NCI-H146 (cell line): ENCODE measurements at places on chromosomes 5 and 9.

DNA sequence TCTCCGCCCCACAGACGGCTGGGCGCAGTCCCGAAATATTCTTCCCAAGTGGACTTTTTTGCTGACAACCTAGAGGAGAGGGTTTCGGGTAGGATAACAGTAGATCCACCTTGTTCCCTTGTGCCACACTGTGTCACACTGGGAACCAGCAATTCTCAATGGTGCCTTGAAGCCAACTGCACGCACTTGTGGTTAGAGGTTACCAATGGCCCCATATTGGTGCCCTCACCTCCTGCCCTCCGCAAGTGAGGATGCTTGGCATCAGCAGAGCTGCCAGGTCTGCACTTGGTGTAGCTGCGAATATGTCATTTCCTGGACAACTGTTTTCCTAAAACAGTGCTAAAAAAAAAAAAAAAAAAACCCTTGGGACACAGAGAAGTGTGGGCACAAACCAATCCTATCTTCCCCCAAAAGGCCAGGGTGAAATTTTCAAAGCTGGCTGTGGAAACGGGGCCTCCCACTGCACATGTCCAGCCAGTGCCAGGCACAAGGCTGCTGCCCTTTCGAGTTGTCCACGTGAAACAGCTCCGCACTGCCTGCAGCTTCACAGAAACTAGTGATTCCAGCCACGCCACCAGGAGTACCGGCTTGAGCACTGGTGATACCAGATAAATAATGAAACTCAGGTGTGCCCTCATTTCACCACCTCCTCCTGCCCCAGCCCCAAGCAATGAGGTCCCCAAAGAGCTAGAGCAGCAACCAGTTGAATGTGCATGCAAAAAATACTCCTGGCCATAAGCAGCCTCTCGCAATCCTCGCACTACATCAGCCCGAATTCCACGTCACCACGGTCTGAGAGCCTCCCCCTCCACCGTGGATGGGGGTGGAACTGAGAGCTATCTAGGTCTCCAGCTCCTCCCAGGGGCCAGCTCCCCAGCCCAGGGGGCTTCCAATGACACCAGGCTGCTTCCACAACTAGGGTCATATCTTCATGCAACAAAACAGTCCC is 51.2 kb downstream of the USP20 start:
- DNase-seq: no peak

DNA sequence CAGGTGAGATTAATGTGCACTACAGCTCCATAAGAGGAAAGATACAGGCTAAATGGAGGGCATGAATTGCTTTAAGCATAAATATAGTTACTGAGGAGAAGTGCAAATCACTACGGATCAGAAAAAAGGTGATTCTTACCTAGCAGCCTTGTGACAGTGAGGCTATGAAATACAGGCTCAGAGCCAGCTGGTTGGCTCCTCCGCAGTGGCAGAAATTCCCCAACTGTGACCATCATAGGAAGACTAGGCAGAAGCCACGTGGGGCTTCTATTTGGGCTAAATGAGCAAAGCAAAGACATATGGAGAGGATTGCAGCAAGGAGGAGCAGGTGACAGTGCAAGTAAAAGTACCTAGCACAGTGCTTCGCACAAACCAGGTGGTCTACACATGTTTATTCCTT is 40.5 kb downstream of the CDO1 start:
- no peak for DNase-seq

DNA sequence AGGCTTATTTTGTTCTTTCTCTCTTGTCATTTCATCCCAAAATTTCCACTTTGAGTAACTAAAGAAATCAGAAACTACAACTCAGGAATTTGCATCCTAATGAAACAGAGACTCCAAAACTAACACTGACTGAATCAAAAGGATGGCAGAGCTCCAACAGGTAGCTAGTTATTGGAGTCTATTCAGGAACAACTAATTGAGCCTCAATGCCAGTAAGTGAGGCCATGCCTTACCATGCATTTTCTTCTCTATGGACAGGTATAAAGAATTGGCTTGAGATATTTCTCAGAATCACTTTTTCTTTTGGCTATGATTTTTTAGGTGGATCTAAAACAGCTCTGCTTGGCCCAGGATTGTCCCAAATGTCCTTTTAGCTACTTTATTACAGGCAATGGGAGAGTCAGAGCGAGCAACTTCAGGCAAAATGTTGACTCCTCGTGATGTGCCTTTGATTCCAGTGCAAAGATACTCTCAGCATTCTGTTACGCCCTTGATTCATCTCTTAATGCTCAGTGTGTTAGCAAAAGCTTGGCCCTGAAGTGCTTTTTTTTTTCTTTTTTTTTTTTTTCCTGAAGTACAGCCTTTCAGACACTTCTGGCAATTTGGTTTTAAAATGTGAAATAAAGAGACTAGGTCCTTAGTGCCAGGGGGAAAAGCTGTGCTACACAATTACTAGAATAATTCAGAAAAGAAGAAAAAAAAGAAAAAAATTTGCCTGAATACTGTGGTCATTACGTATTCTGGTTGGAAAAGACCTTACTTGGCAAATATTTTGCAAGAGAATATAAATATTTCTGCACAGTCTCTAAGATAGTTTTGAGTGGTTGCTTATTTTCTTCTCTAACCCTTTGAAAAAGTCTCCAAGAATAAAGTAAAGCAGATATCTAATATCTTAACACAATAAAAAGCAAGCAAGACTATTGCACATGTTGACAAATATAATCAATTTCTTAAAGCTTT is 423.7 kb downstream of the ANXA1 start:
- DNase-seq: no peak

GRCh38 chr5:95788493-95788892 is 34.0 kb downstream of the GLRX start:
- DNase-seq: no peak

GRCh38 chr5:151612689-151613427 is 21.7 kb upstream of the FAT2 start:
- DNase-seq: no peak

DNA sequence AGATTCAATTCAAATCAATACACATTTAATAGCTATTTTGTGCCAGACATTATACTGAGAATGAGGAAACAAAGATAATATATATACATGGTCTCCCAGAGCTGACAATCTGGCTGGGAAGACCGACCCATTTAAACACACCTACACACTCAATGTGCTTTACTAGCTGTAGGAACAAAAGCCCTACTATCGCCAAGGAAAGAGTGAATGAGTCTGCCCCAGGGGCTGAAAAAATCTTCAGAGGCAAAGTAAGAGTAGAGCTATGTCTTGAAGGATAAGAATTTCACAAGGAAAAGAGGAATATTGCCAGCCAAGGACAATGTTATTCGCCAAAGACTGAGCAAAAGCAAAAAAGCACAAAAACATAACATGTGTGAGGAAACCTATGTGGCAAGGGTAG is 6.6 kb downstream of the PFDN1 start:
- DNase-seq: no peak

GRCh38 chr5:66742896-66743247 is 146.7 kb downstream of the MAST4 start:
- no peak for DNase-seq

- DNase-seq: peak; percentile 14
Observed at GRCh38 chr9:126499005-126499910, 114.5 kb upstream of the LMX1B start.

DNA sequence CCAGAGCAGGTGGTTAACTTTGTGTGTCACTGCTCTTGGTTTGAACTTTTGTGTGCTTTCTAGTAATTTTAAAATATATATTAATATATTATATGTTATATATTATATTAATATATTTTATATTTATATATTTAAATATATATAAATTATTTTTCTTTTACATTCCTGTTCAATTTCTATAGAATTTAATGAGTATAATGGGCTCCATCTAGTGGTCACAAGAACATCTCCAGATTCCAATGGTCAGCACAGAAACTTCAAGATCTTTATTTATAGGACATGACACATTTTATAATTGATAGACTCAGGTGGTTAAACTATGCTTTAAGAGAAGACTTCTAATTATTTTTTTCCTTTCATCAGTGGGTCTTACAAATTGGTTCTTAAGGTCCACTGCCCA is 39.1 kb downstream of the COL23A1 start:
- DNase-seq: no peak

DNA sequence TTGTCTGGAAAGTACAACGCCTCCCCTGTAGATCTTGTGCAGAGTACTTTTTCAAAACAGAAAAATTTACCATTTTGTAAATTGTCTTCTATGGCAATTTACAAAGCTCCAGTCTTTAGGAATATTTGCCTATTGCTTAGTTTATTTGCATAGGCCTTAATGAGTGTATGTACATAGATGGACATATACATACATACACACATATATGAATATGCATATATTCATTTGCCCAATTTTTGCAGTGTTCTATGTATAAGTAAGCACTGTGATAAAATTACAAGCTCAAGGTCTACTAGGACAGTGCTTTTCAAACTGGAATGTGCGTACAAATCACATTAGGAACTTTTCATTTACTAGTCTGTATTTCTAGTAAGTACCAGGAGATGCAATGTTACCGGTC is 301.3 kb upstream of the SMARCA2 start:
- DNase-seq: no peak

- DNase-seq: no peak
Observed at GRCh38 chr9:74858751-74859414, 28.8 kb downstream of the TRPM6 start.

DNA sequence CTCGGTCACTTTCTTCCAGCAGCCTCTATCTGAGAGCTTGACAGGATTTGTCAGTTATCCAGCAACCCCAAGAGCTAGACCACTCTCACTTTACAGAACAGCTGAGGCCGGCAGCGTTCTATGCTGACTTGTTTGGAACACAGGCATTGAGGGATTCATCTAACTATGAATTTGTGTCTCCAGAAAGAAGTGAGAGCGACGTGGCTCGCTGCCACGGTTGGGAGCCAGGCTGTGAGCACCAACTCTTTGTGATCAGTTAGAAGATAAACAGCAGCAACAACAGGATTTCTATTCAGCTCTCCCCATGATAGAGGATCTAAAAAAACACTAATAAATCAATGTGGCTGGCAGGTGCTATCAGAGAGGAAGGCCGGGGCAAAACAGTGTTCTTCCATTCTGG is 58.6 kb downstream of the NPR3 start:
- DNase-seq: no peak

DNA sequence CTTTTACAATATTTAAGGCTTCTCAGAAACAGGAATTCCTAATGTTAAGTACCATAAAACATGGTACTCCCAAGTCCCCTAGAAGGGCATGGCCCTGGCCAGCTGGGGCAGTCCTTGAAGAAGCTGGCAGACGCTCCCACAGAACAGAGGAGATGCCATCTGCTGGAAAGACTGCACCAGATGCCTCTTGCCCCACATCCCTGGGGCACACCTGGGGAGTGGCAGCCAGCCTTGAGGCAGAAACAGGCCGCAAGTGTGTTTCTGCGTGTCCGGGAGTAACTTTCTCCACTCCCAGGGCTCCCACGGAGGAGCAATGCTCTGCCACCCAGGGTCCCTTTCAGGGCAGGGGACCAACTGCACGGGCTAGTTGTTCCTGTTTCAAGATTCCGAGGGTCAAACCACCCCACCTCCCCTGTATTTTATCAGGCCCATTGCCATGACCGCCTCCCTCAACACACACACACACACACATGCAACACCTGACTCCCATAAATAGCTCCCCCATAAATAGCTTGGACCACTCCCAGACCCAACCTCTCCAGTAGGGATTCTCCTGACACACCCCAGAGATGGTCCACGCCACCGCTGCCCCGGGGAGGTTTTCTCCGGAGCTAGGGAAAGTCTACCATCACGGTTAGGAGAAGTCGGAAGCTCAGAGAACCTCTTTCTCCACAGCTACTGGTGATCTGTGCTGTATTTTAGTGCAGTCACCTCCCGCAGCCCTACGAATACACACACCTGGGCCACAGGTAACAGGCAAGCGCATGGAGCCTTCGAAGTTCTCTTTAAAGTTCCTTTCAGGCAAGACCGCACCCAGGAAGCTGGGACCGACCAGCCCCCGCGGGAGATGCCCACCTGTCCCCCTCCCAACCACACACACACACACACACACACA is 1.5 kb downstream of the SPOCK1 start:
- peak; percentile 3 for DNase-seq

- no peak for DNase-seq
Observed at GRCh38 chr5:140322751-140323731, 20.1 kb upstream of the PFDN1 start.

- peak; percentile 81 for DNase-seq
Observed at GRCh38 chr5:134411546-134412266, at the start of gene CDKN2AIPNL. CDKN2AIPNL (minus strand) TSS chr5:134411881; CDS start chr5:134411854, 27 bp downstream.

DNA sequence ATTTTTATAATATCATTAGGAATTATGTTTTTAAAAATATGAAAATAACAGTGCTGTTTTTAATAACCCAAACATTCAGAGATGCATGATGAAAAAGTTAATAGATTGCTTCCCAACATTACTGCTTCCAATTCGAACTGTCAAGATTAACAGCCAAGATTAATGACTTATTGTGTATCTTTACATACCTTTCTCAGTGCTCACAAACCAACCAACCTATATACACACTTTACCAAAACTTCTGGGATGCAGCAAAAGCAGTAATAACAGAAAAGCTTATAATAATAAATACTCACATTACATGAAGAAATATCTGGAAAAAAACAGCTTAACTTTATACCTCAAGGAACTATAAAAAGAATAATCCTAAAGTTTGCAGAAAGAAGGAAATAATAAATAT is 82.1 kb downstream of the TMEM232 start:
- no peak for DNase-seq

- DNase-seq: no peak
Observed at GRCh38 chr5:154868702-154869101, 10.3 kb downstream of the CNOT8 start.

DNA sequence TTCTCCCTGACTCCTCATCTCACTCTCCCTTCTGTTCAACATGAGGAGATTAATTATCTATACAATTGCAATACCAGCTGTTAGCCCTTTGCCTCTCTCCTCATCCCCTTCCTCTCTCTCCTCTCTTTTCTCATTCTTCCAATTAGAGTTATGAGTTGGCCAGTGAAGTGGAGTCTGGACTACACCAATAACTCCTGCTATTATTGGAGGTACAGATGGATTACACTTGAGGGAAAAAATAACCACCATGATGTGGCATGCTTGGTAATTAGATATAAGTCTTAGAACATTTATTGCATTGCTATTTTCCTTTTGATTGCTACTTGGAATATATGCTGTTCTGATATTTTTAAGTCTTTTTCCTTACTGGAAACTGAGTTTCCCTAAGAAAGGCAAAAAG is 159.2 kb downstream of the FRMD3 start:
- peak; percentile 8 for DNase-seq

GRCh38 chr9:70587201-70587600 is 172.7 kb upstream of the KLF9 start:
- no peak for DNase-seq

DNA sequence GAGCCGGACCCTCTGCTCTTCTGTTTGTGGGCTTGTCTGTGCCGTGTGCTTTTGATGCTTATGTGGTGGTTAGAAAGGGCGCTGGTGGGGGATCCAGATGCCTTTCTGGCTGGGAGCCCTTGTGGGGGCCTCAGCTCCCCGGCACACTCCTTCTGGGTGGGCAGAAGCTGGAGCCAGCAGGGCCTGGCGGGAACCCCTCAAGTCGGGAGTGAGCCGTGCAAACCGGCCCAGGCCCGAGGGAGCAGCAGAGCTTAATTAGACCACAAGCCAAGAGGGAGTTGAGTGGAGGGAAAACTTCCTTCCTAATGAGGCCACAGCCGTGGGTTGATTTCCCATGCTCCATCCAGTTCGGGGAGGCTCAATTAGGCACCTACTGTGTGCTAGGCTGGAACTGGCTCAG is 76.0 kb upstream of the RNU6ATAC start:
- DNase-seq: no peak
